Neural progenitor cell (in vitro differentiated cells): ENCODE measurements at places on chromosomes 3 and 15. TPM values are rescaled to one million over a fixed set of nuclear protein-coding genes. Genes with fewer than 3 reads are reported as not detected.

Gene CLDN18
- total RNA-seq, result not detected in 2 replicates

Gene COLQ
- total RNA-seq, result 1.5 and 2.8 TPM in 2 replicates

DNA sequence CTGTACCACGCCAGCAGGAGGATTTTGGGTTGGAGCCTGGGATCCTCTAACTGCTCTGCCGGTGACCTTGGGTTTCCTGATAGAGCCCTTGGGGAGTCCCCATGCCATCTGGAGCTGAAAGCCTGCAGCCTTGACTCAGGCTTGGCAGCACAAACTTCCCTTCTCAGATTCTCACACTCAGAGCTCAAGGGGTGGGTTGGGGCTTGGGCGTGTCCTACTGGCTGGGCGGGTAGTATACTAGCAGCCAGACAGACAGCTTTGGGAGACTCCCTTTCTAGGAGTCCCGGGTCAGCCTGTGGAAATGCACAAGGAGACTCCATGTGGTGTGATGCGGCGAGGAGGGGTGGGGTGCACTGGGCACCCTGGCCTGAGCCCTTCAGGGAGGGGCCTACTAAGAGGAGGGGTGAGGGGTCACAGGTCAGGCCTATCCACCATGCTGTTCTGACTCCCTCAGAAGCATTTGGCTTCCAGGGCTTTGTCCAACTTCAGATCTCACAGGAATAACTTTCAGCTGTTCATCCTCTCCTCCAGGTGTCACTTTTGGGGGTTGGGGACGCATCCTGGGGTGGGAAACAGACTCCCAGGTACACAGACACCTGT, 21.6 kb upstream of the PLXNA1 start:
- peaks cover 10% of the 10 kb centered on the region for H3K4me1 ChIP-seq
- H3K27me3 ChIP-seq, result no peaks in the 10 kb centered on the region
- no peak overlapping the region for H3K4me3 ChIP-seq
- H3K27ac ChIP-seq, result no peak overlapping the region
- H3K36me3 ChIP-seq, result no peaks in the 10 kb centered on the region

- H3K36me3 ChIP-seq, result no peaks in the 10 kb centered on the region
- DNase-seq, result no peak
- no peaks in the 10 kb centered on the region for H3K4me1 ChIP-seq
These were observed 297.9 kb downstream of the EDEM1 start for GRCh38 chr3:5485427-5485826.

DNA sequence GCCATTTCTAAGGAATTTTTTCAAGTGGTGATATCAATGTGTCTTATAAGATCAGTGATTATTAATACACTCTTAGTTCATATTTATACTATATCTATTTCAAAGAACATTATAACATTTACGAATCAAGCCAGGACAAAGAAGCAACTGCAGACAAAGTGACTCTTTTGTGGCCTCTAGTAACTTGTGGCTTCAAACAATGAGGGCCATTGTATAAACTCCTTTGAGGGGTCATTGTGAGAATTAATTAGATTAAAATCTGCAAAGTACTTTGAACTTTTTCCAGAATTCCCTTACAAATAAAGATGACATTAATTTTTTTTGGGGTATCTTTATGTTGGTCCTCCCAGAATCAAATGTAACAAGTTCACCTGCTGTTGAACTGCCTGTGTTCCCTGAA, 12.3 kb upstream of the SLC30A4 start:
- no peaks in the 10 kb centered on the region for H3K36me3 ChIP-seq
- no peak overlapping the region for H3K4me3 ChIP-seq
- peaks cover 11% of the 10 kb centered on the region for H3K4me1 ChIP-seq
- no peak overlapping the region for H3K27ac ChIP-seq
- peaks cover 23% of the 10 kb centered on the region for H3K27me3 ChIP-seq

GRCh38 chr3:126872701-126873342, 110.1 kb upstream of the PLXNA1 start:
- no peaks in the 10 kb centered on the region for H3K4me1 ChIP-seq
- H3K4me3 ChIP-seq, result no peak overlapping the region
- H3K27ac ChIP-seq, result no peak overlapping the region
- H3K27me3 ChIP-seq, result no peaks in the 10 kb centered on the region

- H3K27me3 ChIP-seq, result no peaks in the 10 kb centered on the region
- no peak overlapping the region for H3K27ac ChIP-seq
- no peak overlapping the region for H3K4me3 ChIP-seq
- DNase-seq, result no peak
- H3K4me1 ChIP-seq, result no peaks in the 10 kb centered on the region
These were observed 36.6 kb downstream of the CCDC66 start for GRCh38 chr3:56593455-56594158.
